Sigmoid colon (tissue), 7 donors: ENCODE measurements at places on chromosomes 1 and 21. TPM values are rescaled to one million over a fixed set of nuclear protein-coding genes. Genes with fewer than 3 reads are reported as not detected.

DNA sequence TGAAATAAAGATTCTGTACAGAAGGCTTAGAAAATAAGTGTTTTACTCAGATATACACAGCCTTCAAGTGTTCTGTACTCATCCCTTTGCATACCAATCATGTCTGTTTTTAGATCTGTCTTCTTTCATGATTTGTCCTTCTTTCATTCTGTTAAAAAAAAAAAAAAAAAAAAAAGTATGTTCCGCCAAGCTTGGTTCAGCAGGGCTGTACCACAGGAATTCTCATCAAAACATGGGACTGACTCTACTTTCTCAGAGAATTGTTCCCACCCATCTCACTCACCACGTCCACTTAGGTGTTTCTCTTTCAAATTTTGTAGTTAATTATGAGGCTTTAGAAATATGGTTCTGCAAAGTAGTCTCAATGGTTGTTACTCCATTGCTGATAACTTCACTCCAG lies 119.0 kb downstream of the AK5 start:
- DNase-seq = no peak

The NR1I3 gene
- total RNA-seq = not detected

The DYNLT5 gene
- total RNA-seq = 0.36 TPM

GRCh38 chr1:11645270-11645669 lies 9.0 kb downstream of the FBXO2 start:
- no peak for DNase-seq

DNA sequence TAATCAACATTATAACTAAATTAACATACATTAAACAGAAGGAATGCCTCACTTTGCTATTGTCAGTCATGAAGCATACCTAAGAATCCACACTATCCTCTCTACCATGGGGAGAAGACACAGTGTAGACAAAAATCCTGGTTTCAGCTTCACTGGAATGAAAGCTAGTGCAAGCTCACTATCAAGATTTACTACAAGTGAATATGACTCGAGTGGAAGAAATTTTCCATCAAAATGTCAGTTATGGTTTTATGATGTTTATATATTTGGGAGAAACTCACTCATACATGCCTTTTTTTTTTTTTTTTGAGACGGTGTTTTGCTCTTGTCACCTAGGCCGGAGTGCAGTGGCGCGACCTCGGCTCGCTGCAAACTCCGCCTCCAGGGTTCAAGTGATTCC lies 424.3 kb downstream of the KCNT2 start:
- DNase-seq = no peak

The S100A4 gene
- total RNA-seq = 345 TPM

- DNase-seq = no peak
These were observed 1.3 kb upstream of the H3-3A start for GRCh38 chr1:226061068-226061840.
